Stimulated activated CD8-positive, alpha-beta memory T cell treated with anti-CD3 and anti-CD28 coated beads, Interleukin-4, amount 100 ng/mL, for 4 hours (primary cell): ENCODE measurements at places on chromosomes 2 and 18.

DNA sequence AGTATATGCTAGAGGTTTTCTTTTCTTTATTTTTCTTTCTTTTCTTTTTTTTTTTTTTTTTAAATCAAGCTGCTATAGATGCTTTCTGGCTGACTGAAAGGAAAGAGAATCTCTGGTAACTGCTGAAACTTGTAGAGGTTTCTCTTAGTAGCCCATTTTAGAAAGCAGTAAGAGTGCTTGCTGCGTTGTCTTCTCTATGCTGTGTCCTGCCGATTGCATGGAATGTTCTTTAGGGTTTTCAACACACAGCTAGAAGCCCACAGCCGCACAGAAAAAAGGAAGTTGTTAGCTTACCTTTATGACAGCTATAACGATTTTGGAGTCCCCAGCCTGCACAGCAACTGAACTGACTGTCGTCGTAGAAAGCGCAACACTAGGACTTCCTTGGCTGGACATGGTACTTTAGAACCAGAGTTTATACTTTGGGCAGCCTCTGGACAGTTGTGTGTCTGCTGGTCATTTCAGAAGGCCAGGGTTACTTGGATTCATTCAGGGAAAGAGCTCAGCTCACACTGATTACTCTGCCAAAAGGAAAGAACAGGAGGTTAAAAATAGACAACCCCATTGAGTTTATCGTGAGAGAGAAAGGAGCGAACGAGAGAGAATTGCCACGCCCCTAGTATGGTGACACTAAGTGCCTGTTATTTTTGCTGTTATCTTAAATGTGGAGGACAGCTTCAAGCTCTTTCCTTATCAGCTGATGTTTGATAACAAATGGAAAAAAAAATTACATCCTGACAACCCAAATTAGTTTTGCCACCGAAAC lies at the start of gene CCDC141:
CCDC141 (minus strand) TSS at position 592 of the 766 bp plus-strand sequence; CDS start at position 396, 196 bp downstream.
- no peak for DNase-seq

- DNase-seq = no peak
Observed at GRCh38 chr2:55862246-55862645, 61.3 kb downstream of the EFEMP1 start.

- no peak for DNase-seq
Observed at GRCh38 chr2:145631561-145631960, 1111.6 kb upstream of the ZEB2 start.

DNA sequence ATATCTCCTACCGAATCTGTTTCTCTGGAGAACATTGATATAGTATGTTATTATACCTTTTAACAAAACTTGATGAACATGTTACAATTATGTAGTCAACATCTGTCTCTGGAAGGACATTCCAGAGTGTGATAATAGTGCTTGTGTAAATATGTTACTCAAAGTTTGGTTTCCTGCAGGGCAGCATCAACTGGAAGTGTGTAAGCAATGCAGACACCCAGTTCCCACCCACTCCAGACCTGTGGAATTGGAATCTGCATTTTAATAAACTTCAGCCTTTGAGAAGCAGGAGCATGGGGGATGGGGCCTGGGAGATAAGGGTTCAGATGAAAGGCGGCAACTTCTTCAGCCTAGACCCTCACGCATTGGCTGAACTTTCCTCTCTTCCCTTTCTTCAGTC lies 398.9 kb downstream of the RND3 start:
- no peak for DNase-seq

DNA sequence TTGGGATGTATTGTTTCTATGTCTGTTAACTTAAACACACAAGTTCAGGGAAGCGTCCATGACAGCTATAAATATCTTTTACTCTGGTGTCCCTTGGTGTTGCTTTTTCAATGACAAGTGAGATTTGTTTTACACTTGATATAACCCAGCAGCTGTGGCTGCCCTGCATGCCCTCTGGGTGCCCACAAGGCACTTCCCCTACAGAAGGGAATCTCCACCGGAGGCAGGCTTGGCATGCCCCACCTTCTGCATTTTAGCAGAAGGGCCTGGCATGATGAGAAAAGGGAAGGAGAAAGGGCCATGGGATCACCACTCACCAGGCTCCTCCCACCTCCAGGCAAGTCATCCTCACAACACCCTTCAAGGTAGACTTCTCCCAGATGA lies 68.7 kb downstream of the TMEM247 start:
- no peak for DNase-seq

- DNase-seq = no peak
Observed at GRCh38 chr18:55354795-55355194, 233.2 kb downstream of the TCF4 start.

DNA sequence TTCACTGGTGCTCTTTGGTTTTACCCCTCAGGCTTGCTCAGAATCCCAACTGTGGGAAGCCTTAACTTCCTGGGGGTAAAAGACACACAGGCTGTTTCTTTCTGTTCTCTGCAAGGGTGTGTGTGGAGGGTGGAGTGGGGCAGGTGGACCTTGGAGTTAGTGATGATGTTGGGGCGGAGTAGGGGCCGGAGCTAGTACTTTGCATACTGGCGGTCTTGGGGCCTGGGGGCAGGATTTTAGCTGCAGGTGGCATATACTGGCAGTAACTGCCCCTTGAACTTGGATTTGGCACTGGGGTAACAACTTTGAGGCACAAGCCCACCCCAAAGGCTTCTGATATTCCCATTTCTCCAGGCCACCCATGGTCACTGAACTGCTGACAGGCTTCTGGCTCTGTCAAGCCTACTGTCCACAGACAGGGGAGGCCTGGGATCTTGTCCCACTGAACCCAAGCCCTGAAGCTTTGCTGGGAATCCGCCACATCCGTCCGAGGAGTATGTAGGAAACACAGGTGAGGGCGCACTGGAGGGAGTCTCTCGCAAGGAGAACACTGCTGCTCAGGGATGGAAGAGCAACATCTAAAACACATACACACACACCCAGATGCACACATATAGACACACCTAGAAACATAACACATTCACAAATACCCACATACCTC lies 258.9 kb downstream of the DYSF start:
- DNase-seq = no peak

DNA sequence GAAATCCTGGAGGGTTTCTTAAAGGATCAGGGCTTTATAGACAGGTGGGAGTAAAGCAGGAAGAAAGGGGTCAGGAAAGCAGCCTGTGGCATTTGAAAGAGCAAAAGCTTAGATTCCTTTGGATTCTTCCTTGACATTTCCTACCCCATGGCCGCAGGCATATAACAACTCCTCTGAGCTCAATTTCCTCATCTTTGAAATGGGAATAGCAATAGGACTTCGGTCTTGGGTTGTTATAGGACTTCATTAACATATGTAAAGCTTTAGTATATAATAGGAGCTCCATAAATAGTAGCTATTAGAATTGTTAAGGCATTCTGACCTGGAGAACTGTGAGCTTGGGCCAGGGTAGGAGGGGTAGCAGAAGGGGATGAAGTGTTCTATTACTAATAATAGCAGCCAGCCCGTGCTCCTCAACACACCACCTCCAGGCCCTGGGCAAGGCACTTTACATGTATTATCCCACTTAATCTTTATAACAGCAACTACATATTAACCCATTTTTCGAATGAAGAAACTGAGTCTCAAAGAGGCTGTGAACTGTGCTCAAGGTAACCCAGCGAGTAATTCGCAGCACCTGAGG lies 10.6 kb downstream of the ZFP36L2 start:
- DNase-seq = no peak

GRCh38 chr18:28973324-28973723 lies 796.4 kb upstream of the CDH2 start:
- DNase-seq = no peak

GRCh38 chr2:38560092-38560491 lies 42.6 kb downstream of the HNRNPLL start:
- no peak for DNase-seq

DNA sequence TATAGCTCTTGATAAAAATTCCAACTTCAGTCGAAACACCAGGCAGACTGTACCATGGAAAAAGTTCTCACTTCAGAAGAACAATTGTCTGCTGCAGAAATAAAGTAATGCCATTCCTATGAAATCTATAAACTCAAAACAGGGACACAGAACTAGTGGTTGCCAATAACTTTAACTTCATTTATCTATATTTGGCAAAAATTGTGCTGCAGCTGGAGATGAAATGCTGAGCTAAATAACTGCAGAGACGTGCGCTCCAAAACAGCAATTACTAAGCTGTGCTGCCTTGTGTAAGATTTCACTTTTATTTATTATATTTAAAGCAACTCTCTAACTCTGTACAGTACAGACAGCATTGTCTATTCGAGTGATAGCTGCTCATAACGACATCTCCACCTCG lies 540.1 kb upstream of the ID2 start:
- DNase-seq = no peak

- DNase-seq = no peak
Observed at GRCh38 chr2:177239932-177240630, 24.4 kb downstream of the NFE2L2 start.

GRCh38 chr2:173119944-173120343 lies 44.3 kb downstream of the MAP3K20 start:
- no peak for DNase-seq

- DNase-seq = no peak
Observed at GRCh38 chr2:215137741-215138340, 585 bp downstream of the ABCA12 start.

DNA sequence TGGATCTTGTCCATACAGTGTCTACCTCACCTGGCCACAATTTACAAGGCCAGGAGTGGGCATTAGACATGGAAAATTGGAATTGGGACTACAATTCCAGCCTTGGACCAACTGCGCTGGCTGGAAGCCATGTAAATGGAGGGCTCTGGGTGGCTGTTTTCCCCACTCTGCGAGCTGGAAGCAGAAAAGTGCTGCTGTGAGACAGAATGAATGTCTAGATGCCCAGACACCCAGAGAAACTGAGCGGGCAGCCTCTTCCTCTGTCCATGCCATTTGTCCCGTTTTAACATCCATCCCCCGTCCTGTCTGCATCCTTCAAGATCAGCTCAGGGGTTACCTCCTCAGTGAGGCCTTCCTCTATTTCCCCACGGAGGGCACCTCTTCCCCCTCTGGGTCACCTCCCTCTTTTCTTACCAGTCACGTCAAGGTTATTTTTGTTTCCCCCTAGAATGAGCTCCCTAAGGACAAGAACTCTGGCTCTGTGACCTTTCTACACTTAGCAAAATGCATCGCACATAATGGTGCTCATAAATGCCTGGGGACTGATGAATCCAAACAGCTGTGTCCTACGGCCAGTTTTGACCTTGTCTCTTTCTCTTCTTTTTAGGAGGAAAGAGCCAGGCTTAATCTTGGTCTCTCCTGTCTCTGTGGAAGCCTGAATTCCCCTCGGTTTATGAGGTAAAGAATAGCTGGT lies 41.2 kb downstream of the MCFD2 start:
- DNase-seq = no peak

DNA sequence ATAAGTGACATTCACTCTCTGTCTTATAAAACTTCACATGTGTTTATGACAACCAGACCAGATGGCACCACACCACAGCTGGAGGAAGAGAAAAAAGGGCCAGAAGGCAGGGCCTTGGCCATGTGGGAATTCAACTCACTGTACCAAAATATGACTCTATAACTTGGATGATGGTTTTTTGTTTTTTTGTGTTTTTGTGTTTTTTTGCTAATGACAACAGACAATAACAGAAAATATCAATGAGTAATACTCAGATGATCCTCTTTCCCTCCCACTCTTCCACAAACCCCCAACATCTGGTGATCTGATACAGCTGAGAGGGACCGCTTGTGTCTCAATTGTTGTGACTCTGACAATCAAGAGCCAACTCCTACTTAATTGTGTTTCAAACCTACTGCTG lies 12.4 kb downstream of the NMI start:
- DNase-seq = no peak

DNA sequence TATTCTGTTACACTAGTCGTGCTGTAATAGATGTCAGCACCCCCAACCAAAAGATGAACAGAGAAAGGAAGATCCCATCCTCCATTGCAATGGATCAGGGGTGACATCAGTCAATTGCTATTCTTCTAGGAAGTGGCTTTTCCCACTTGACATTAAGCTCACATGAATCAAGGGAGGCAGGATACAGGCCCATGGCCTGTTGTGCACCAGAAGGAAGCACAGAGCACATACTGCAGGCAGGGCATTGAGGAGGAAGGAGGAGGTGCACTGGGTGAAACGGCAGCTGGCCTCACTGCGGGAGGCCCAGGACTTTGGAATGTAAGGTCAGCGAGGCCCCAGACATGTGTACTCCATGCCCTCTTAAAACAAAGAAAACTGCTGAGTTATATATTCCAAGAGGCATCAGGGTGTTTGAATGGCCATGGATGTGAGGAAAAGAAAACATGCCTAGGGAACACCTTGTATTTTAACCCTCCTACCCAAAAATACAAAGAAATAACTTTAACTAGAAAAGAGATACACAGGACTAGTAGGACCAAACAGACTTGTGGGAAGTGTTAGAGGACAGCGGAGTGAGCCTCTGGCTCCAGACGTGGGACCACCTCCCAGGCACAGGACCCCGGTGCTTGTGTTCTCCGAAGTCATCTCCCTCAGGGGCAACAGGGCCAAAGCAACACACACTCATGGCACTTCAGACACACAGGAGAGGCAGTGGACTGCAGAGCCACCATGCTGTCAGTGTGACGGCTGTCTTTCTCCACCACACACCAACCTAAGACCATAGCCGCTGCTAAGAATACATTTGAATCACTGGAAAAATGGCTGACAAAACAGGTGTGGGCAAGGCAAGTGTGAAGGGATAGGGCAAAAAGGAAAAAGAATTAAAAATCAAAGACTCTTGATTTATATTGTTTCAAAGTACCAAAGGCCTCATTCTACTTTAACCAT lies 51.4 kb upstream of the RIOK3 start:
- no peak for DNase-seq

DNA sequence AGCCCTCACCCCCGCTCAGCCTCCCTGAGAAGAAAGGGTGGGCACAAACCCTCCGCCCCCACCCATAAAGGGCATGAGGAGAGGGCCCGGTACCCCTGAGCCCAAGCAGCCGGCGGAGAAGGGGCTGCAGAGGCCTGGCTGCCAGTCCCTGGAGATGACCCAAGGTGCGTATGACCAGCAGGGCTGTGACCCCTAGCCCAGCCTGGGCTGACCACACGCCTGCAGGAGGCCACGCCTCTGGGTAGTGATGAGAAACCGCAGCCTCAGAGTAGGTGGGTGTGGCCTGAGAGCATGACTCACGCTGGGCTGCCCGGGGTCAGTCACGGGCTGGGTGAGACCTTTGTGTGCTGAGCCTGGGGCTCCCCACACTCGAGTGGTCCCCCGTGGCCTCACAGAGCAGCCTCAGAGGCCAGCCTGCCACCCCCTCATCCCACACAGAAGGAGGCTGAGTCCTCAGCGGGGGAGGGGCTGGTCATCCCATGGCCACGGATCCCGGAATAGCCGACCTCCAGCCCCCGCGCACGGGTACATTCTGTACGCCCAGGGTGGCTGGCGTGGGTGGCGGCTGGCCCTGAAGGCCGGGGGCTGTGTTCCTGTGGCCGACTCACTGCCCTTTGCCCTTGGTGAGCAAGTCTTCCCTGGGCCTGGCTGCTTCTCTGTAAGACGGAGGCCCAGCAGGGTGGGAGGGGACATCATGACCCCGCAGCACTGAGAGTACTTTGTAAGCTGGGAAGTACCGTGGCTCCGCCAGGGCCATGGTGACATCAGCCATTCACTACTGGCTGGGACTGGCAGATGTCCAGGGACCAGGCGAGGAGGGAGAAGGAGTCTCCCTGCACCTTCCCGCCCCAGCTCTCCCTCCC lies 110.8 kb upstream of the OTOS start:
- DNase-seq = no peak
